Epithelial cell of alveolus of lung (primary cell): ENCODE measurements at places on chromosomes 6 and 20. TPM values are rescaled to one million over a fixed set of nuclear protein-coding genes. Genes with fewer than 3 reads are reported as not detected.

Gene MAPK14
- total RNA-seq, result 38.9 and 64.9 TPM in 2 replicates

Gene GABRR2
- under 0.01 and 0.08 TPM in 2 replicates for total RNA-seq

Gene PSORS1C2
- total RNA-seq, result not detected in 2 replicates

Gene C6orf163
- 0.13 and 0.88 TPM in 2 replicates for total RNA-seq

Gene XKR7
- not detected in 2 replicates for total RNA-seq

Gene ARMH2
- not detected in 2 replicates for total RNA-seq

Gene ZMYND8
- total RNA-seq, result 18.8 and 24.6 TPM in 2 replicates

Gene SAMD10
- 1.3 and 4.0 TPM in 2 replicates for total RNA-seq

Gene OSER1
- total RNA-seq, result 27.4 and 42.9 TPM in 2 replicates

Gene GABRR1
- total RNA-seq, result not detected in 2 replicates

Gene ADGB
- total RNA-seq, result not detected in 2 replicates

Gene TUBB1
- total RNA-seq, result not detected in 2 replicates

Gene SCAF8
- 27.2 and 39.4 TPM in 2 replicates for total RNA-seq

Gene SH3BGRL2
- total RNA-seq, result 8.0 and 8.1 TPM in 2 replicates

Gene GPR63
- 0.64 and 1.7 TPM in 2 replicates for total RNA-seq

Gene EPM2A
- 3.6 and 5.8 TPM in 2 replicates for total RNA-seq

Gene LKAAEAR1
- total RNA-seq, result not detected in 2 replicates
